ENCODE measurements at places on chromosomes 12 and 14. TPM values are rescaled to one million over a fixed set of nuclear protein-coding genes. Genes with fewer than 3 reads are reported as not detected.

The ZNF705A gene
- total RNA-seq, result not detected

The KRT7 gene
- total RNA-seq, result 3.5 TPM

The PTCSC3 gene
- total RNA-seq, result not detected

The MYBPC1 gene
- total RNA-seq, result not detected

The ETFBKMT gene
- total RNA-seq, result 4.4 TPM

The TESPA1 gene
- not detected for total RNA-seq

The HHIPL1 gene
- 9.9 TPM for total RNA-seq

The LDHB gene
- total RNA-seq, result 628 TPM

The KCNH5 gene
- total RNA-seq, result 1.0 TPM

The GYS2 gene
- total RNA-seq, result not detected

The TDRD9 gene
- 0.50 TPM for total RNA-seq

The CPNE6 gene
- total RNA-seq, result not detected

The AQP2 gene
- not detected for total RNA-seq

The RAB15 gene
- 3.6 TPM for total RNA-seq

The EP400 gene
- total RNA-seq, result 8.0 TPM

The MLF2 gene
- 88.6 TPM for total RNA-seq

The ZNF268 gene
- total RNA-seq, result 28.6 TPM

The KCNC2 gene
- total RNA-seq, result not detected

The RAD9B gene
- total RNA-seq, result 0.77 TPM

The GZMB gene
- not detected for total RNA-seq

The OAS2 gene
- total RNA-seq, result 2.3 TPM

The SNX6 gene
- 134 TPM for total RNA-seq

The TTC7B gene
- 10.8 TPM for total RNA-seq

The LRRC43 gene
- total RNA-seq, result 1.8 TPM

The GPR33 gene
- total RNA-seq, result not detected

The LRRC10 gene
- not detected for total RNA-seq

The PLEKHD1 gene
- under 0.01 TPM for total RNA-seq

The SSTR1 gene
- total RNA-seq, result 3.0 TPM

The APPL2 gene
- total RNA-seq, result 53.8 TPM

The SERPINA10 gene
- not detected for total RNA-seq

The SIX1 gene
- total RNA-seq, result 1.8 TPM

The DDX47 gene
- 41.9 TPM for total RNA-seq

The VSX2 gene
- not detected for total RNA-seq

The ADCY4 gene
- total RNA-seq, result 1.3 TPM

The C12orf75 gene
- total RNA-seq, result 40.6 TPM

The CCDC92 gene
- total RNA-seq, result 7.7 TPM

The GSC gene
- 0.51 TPM for total RNA-seq

The PLCZ1 gene
- not detected for total RNA-seq

The KRT80 gene
- 0.17 TPM for total RNA-seq

The ABHD12B gene
- under 0.01 TPM for total RNA-seq

The GRIP1 gene
- total RNA-seq, result 0.26 TPM

The RXYLT1 gene
- 14.9 TPM for total RNA-seq

The DHRS4L2 gene
- total RNA-seq, result 16.7 TPM

The PPP4R4 gene
- total RNA-seq, result 0.51 TPM

The TMEM132C gene
- total RNA-seq, result under 0.01 TPM

The CLEC2A gene
- not detected for total RNA-seq

The KRT73 gene
- total RNA-seq, result not detected

The CBLN3 gene
- 5.3 TPM for total RNA-seq

The GPR162 gene
- total RNA-seq, result 11.8 TPM

The GPD1 gene
- total RNA-seq, result not detected
